ENCODE measurements at places on chromosomes 13 and 19.

- no peak for DNase-seq
Measured at GRCh38 chr13:24022568-24022967, 125.3 kb upstream of the C1QTNF9B start.

DNA sequence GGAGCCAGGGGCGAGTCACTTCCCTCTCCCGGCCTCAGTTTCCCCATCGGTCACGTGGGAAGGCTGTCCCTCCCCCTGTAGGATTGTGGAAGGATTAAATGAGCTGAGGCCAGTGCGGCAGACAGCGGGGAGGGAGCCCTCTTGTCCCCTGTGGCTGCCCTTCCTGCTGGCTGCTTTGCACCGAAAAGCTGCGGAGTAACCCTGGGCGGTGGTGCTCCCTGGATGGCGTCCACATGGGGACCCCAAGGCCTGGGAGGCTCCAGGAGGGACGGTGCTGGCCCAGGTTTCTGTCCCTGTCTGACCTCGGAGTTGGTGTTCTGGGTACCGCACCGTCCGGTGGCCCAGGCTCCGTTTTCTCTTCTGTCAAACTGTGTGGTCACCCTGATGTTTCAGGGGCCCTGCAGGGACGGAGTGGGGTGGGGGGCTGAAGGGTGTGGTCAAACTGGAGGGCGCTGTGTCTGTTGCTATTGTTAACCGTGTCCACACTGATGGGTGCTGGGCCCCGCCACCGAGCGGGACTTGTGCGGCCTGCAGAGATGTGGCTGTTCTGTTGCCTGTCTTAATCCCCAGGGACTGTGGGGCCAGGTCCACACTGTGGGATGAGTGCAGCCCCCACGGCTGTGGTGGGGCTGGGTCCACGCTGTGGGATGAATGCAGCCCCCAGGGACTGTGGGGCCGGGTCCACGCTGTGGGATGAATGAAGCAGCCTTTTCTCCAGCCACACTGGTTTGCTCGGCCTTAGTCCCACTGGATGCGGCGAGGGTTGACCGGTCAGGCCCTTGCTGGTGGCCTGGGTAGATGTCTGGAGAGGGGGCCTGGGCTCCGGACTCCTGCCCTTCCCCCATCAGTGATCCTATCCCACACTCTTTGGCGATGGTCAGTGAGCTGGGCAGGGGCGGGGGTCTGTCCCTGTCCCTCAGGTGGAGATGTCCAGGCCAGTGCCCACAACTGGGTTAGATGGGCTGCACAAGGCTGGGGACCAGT lies 6.9 kb downstream of the GNA11 start:
- DNase-seq = no peak

- no peak for DNase-seq
Measured at GRCh38 chr13:91292630-91293221, 54.8 kb upstream of the MIR17HG start.

DNA sequence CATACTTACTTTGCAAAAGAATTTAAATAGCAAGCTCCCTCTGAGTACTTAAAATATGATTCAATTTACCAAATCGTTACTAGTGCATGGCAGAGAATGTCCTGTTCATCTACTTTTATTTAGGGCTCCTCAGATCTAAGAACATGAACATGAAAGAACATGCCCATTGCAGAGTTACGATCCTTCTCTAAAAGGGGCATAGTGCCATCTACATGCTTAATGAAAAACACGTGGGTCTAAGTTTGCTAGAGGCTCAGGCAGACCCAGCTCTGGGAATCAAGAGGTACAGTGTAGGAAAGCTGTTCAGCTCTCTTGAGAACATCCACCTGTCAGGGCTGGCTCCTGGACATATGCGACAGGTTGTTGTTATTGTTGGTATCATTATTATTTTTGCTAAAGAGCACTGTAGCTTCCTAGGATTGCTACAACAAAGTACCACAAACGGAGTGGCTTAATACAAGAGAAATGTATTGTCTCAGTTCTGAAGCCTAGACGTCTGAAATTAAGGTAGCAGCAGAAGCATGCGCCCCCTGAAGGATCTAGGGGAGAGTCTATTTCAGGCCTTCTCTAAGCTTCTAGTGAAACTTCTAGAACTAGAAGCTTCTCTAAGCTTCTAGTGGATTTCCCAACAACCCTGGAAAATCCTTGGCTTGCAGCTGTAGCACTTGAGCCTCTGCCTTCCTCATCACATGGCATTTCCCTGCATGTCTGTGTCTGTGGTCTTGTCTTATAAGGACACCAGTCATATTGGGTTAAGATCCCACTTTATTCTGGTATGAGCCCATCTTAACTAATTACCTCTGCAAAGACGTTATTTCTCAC lies 133.9 kb downstream of the DCT start:
- DNase-seq = peak; percentile 38

DNA sequence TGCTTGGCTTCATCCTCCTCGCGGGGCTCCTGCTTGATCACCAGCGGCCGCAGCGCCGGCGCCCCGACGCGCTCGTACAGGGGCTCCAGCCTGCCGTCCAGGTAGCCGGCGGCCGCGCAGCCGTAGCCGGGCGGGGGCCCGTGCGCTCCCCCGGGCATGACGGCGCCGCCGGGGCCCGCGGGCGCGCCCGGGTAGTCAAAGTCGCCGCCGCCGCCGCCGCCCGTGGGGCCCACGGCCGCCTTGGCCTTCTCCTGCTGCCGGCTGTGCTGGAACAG lies 497 bp downstream of the CEBPA start:
- DNase-seq = no peak

- peak; percentile 4 for DNase-seq
Measured at GRCh38 chr13:105428811-105429210, 1106.7 kb downstream of the EFNB2 start.

GRCh38 chr19:42496460-42497133 lies 31.7 kb downstream of the CEACAM1 start:
- DNase-seq = no peak

DNA sequence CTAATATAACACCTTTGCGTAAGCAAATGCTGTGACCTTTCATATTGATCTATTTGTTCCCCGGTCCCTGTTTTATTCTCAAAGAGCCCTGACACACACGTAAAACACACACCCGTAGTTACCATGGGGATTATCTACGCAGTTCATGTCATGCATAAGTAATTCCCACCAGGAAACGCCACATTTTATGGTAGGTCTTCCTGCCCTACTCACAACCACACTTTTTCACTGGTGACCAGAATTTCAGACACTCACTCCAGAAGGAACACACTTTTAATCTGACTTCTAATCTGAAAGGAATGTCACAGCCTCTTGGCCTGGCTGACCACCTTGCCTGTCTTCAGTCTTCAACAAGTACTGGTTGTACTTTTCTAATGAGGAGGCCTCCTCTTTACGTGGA lies 46.8 kb downstream of the SLC7A1 start:
- DNase-seq = peak; percentile 36

GRCh38 chr19:29516358-29516725 lies 9.5 kb upstream of the VSTM2B start:
- DNase-seq = no peak

All from ELR (cell line).